Activated CD4-positive, alpha-beta T cell treated with anti-CD3 and anti-CD28 coated beads, Interleukin-2, amount 10 ng/mL, durations not matched to agents 7 days and 5 days (primary cell): ENCODE measurements at places on chromosomes 16 and 17. TPM values are rescaled to one million over a fixed set of nuclear protein-coding genes. Genes with fewer than 3 reads are reported as not detected.
A peak's percentile ranks its signal among the peaks of the same experiment; 100 is the strongest.

The KRT20 gene
- not detected for total RNA-seq

- no peak for DNase-seq
Observed at GRCh38 chr16:19410435-19411171, 7.1 kb upstream of the TMC5 start.

GRCh38 chr17:69501591-69502468, 87.3 kb downstream of the MAP2K6 start:
- DNase-seq = no peak

DNA sequence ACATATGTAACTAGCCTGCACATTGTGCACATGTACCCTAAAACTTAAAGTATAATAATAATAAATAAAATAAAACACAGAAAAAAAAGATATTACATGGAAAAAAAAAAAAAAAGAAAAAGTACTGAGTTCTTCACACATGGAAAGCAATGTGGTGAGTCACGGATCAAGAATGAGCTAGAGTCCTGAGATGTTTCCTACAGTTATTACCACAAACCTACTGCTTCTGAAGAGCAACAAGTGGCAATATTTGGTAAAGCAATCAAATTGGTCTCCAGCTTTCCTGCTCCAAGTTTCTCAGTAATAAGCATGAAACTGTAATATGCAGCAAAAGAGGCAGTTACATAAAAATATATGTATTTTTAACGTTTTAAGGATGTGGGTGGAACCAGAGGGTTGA, 223.3 kb upstream of the SALL1 start:
- no peak for DNase-seq

DNA sequence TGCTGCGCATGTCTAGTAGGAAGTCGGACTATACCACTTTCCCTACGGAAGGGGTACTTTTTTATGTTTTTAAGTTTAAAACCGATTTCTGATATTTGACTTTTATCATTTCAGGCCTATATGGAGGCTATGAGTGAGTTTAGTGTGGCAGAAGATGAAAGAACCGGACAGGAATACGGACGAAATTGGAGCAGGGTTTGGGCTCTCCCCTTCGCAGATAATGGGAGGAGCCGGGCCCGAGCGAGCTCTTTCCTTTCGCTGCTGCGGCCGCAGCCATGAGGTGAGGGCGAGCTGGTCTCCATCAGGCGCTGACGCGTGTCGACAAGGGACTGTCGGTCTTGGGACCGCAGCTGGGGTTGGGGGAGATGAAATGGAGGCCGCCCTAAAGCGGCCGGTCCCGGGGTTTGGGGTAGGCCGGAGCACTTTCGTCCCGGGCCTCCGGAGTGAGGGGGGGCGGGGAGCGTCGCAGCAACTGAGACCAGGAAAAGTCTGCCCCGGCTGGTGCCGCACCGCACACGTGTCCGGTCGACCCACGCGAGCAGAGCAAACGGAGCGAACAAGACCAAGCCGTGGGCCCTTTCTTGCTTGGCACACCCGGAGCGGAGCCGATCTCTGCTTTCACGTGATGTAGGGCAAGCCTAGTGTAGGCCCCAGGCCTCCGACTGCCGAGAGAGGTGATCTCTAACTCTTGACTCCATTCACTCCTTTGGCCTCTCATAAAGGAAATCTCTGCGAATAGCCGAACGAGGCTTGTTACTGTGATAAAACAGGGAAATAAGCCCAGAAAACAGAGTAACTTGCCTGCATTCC, at the start of gene RPL19:
Gene RPL19, plus strand, starts transcription at position 214 of the 810 bp plus-strand sequence. Its CDS starts 62 bp downstream, at position 276.
- peak; percentile 84 for DNase-seq

- DNase-seq = no peak
Observed at GRCh38 chr17:50475362-50475761, 3.3 kb upstream of the RSAD1 start.

The SOX15 gene
- total RNA-seq = 0.57 TPM

- no peak for DNase-seq
Observed at GRCh38 chr17:63436523-63437110, 9.5 kb downstream of the CYB561 start.

GRCh38 chr17:15944759-15945526, at the start of gene ADORA2B:
Gene ADORA2B (plus strand): TSS chr17:15945130. CDS start chr17:15945249, 119 bp downstream.
- peak; percentile 42 for DNase-seq

The ZACN gene
- not detected for total RNA-seq

The KRT27 gene
- total RNA-seq = not detected

DNA sequence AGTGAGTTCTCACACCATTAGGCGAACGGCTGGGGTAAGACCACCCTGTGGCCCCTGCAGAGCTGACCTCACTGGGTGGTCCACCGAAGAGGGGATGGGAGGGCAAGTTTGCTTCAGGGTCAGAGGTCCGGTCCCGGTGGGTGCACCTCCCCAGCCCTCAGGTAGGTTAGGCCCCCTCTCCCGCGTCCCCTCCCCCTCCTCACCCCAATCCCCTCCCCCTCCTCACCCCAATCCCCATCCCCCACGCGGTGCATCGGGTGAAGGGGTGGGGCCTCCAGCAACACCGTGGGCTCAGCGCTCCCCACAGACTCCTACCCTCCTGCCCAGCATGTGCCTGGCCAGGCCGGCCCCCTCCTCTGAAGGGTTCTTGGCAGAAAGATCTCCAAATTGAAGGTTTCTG, 13.4 kb downstream of the MCRIP1 start:
- DNase-seq = no peak

- peak; percentile 74 for DNase-seq
Observed at GRCh38 chr17:39547713-39548478, 59.8 kb downstream of the NEUROD2 start.

- DNase-seq = no peak
Observed at GRCh38 chr17:80319999-80320344, 59.3 kb downstream of the RNF213 start.

The ATXN2L gene
- 265 TPM for total RNA-seq

The GNGT2 gene
- 15.0 TPM for total RNA-seq

The SLC16A13 gene
- total RNA-seq = 18.0 TPM

- no peak for DNase-seq
Observed at GRCh38 chr16:7921345-7921744, 588.7 kb downstream of the RBFOX1 start.

DNA sequence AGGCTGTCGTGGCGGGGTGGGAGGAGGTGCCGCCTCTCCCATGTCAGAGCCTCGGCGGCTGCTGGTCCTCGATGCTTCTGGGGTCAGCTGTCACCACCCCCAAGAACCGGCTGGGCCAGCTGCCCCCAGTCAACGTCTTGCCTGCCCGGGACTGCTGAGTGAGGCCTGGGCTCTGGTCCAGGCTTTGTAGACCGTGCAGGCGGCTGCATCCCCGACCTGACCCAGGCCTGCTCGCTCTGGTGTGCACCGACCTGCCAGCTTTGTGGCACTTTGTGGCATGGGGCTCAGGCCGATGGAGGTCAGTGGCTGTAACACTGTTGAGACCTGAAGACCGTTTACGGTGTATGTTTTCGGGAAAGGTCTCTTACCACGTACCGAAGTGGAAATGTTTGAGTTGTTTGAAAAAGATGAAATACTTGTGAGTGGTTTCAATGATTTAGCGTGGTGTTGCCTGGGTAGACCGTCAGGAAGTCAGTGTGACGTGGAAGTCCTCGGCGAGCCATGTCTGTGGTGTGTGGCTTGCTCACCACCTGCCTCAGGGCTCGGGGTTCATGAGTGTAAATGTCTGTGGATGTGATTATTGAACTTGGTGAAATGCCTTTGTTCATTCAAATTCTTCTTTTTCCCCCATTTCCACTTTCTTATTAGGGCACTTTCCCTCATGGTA, 53.2 kb upstream of the ZNF750 start:
- peak; percentile 78 for DNase-seq

DNA sequence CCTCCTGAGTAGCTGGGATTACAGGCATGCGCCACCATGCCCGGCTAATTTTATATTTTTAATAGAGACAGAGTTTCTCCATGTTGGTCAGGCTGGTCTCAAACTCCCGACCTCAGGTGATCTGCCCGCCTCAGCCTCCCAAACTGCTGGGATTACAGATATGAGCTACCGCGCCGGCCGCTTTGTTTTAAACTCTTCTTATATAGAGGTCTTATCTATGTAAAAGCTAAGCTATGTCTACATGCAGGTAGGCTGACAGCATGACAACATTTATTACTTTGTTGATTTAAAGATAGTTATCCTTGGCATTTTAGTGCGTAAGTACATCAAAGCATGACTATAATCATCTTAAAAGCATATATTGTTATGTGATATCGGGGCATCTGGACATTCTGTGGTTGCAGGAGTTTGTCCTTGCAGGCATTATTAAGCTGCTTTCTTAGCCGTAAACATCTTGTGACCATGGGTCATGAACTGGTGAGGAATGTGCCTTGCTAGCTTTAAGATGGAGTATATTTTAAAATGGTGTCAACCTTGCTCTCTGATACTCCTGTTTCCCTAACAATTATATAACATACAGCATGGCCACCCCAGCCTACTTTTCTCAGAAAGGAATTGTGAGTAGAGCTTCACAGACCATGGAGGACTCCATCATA, 45.8 kb upstream of the TAOK1 start:
- DNase-seq = no peak

- no peak for DNase-seq
Observed at GRCh38 chr16:88752386-88753002, 32.5 kb downstream of the PIEZO1 start.

DNA sequence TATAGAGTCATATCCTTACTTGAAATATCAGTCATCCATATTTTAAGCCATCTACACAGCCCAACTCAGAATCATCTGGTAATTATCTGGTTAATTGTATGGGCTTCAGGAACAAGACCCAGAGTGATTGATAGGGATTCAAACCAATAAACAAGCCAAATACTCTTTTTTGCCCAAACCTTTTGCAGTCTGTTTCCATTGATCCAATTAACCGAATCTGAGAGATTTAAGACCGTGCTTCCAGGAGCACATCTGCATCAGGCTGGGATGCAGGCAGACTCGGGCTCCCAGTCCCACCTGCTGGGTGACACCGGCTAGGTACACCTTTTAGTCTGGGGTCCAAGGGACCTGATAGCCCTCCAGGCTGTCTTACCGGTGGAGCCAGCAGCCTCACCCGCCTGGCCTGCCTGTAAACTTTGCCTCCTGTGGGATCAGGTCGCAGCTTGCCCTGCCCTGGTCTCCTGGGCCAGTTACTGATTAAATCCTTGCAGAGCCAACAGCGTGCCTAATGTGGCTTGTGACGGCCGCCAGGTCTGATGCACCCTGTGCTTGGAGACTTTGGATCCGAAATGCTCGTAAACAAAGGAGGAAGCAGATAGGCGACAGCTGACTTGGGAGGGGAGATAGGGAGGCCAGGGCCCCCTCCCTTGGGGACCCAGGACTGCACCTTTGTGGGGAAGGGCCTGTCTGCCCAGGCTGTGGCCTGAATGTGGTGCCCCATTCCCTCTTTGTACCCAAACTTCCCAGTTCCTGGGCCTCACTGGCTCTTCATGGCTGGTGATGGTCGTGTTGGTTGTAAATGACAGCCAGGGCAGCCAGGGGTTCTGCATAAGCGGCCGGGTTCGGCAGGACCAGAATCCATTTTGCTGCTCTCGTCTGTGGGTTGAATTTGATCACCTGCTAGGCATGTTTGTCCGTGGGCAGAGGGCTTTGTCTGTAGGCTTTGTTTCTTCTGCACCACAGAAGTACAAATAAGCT, 3.8 kb downstream of the CMIP start:
- DNase-seq = no peak

The NPIPA8 gene
- total RNA-seq = 55.3 TPM

The ZG16 gene
- not detected for total RNA-seq

- no peak for DNase-seq
Observed at GRCh38 chr17:56395787-56396186, 197.7 kb upstream of the NOG start.

The ENPP7 gene
- not detected for total RNA-seq

GRCh38 chr16:19967561-19967960, 82.9 kb upstream of the GPRC5B start:
- DNase-seq = no peak

DNA sequence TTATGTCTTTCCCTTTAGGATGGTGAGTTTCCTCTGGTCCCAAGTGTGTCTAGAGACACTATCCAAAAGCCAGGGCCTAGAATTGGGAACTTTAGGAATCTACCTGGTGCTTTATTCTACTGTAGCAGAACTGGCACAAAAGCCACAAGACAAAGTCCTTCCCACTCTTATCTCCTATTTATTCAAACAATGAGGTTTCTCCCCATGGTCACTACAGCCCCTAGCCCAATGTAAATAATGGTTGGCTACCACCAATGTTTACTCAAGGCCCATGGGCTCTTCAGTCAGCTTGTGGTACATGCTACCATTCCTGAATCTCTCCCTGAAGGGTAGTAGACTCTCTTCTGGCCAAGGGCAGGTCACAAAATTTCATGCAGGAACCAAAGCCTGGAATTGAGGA, 789.4 kb upstream of the KIF2B start:
- no peak for DNase-seq

DNA sequence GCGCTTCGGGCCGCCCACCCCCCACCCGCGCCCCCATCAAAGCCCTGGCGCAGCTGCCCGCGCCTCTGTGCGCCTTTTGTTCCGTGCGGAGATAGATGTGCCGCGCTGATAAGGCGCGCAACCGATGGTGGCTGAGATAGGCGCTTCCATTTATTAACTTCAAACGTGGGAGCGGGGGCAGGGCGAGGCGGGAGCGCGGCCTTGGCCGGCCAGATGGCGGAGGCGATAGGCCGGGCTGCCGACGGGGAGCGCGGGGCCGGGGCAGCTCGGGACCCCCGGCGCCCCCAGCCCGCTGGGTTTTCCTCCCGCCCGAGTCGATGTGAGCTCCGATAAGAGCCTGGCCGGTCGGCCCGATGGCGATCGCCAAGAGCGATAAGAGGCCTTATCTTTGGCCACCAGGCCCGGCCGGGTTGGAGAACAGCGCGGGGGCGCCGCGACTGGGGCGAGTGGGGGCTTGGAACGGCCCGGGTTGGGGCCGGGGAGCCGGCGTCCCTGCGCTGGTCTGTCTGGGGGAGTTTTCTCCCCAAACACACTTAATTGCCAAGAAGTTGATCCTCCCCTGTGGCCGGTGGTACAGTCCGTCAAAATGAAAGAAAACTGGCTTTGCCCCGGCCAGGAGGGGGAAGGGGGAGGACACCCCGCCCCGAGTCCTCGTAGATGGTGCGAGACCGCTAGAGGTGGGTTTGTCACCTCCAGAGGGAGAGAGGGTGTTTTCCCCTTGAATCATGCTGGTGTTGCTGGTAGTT, 2.7 kb downstream of the ZFPM1 start:
- peak; percentile 63 for DNase-seq

- DNase-seq = no peak
Observed at GRCh38 chr17:77193653-77194052, 52.9 kb downstream of the SEC14L1 start.

The USP32 gene
- 31.7 TPM for total RNA-seq

DNA sequence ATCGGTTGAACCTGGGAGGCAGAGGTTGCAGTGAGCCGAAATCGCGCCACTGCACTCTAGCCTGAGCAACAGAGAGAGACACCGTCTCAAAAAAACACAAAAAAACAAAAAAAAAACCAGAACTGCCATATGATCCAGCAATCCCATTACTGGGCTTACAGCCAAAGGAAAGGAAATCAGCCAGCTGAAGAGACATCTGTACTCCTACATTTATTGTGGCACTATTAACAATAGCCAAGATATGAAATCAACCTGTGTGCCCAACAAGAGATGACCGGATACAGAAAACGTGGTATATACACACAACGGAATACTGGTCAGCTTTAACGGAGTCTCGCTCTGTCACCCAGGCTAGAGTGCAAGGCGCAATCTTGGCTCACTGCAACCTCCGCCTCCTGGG, 14.6 kb downstream of the FANCA start:
- no peak for DNase-seq

The TNP2 gene
- total RNA-seq = not detected
